ENCODE measurements at places on chromosomes 1 and 21.

DNA sequence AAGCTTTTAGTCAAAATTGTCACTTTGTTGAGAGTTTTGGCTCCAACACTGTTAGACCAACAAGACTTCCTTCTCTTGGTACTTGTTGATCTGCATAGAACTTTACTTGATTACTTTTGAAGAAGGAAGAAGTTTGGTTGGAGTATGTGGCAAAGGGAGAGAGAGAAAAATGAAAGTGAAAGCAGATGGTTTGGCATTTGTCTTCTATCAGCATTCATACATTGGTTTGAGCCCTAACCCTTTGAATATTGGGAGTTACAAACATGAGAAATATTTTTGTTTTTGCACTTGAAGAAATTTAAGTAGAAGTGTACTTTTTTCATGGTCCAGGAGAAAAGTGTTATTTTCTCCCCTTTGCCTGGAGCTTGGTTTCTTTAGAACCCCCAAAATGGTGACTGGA is 169.8 kb downstream of the ADGRL4 start:
- DNase-seq = no peak

- DNase-seq = no peak
Measured at GRCh38 chr1:10338611-10339010, 60.3 kb upstream of the PGD start.

- DNase-seq = no peak
Measured at GRCh38 chr1:2433196-2433595, 20.8 kb upstream of the PEX10 start.

GRCh38 chr1:24383381-24383940 is 30.1 kb downstream of the STPG1 start:
- DNase-seq = no peak

DNA sequence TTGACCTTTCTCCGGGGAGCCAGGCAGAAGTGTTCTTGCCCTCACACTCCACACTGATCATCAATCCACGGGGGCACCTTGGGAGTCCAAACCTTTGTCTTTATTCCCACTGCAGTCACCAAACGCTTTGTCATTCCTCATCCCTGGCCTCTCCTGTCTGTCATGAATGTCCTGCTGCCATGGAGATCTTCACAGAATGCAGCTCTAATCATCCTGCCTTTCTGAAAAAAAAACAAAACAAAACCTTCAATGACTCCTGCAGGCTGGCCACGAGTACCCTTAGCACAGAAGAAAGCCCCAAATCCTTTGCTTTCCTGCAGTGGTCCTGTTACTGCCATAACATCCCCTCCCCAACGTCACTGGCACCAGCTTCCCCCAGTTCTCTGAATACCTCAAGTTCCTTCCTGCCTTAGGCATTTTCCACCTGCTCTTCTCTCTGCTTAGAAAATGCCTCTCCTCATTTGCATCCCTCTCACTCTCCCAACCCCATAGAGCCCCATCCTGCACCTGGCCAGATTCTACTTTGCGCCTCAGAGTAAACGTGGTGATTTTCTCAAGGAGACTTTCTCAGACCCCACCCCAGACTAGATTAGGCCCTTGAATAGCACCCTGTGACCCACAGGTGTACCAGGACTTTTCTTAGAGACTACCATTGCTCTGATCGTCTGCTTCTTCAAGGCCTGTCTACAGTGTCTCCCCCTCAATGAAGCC is 131.2 kb downstream of the AK5 start:
- DNase-seq = no peak

DNA sequence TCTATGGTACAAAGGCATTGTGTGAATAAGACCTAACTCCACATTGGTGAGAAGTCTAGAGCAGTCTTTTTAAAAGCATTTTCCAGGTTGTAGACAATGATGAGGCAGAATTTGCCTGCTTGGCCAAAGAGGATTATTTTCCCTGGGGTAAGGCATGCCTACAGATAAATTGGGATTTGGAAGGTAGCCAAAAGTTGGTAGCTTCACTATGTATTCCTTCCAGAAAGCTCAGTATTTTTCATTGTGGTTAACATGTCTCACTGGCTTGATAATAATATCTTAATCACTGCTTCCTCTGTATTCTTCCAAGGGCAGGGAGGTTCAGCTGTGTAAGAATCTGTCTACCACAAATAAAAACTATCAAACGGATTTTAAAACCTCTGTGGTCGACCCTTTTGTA is 590.8 kb upstream of the PRMT6 start:
- no peak for DNase-seq

DNA sequence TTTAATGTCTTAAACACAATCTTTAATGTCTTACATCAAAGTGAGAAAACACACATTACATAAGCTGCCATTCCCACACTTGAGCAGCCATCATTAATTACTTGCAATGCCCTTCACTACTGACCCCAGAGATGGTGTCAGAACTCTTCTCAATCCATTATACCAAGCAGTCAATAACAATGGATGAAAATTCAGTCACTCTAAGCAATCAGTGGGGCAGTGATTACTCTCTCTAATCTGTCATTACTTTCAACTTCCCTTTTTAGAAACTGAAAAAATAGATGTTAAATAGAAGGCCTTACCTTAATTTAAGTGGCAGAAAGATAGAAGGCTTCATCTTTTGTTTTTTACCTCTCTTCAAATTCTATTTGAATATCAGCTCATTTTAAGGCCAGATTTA is 9.7 kb upstream of the FRRS1 start:
- no peak for DNase-seq

DNA sequence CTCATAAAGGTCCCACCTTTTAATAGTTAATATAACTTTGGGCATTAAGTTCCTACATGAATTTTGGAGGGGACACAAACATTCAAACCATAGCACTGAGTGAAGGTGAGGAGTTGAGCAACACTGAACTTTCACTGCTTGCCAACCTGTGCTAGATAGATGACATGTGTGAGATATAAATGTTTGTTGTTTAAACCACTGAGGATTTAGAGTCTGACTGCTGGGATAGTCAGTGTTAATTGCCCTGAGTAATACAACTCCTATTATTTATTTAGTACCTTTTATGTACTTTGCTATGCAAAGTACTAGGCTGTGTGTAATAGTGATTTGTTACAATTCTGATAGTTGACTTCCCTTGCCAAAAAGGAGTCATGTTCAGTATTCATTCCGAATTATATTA is 32.4 kb upstream of the SLC16A1 start:
- DNase-seq = no peak

- no peak for DNase-seq
Measured at GRCh38 chr1:28606771-28607170, 14.7 kb downstream of the RAB42 start.

- DNase-seq = no peak
Measured at GRCh38 chr1:246067432-246068216, 439.5 kb downstream of the SMYD3 start.

DNA sequence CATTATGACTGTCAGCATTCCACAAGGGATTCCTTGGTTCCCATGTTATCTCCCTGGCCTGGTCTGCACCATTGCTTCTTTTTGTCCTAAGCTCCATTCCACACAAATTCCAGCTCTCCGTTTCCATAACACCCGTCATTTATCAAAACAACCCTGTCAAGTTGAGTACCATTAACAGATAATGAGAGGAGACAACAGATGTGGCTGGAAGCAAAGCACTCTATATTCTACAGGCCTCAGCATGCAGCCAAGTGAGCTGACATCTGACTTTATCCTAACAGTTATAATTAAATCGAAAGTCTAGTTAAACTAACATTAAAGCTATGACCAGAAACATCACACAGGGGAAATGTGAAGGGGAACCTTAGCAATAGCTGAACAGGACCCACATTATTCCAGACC is 110.4 kb downstream of the RERE start:
- DNase-seq = no peak

GRCh38 chr1:17207046-17207445 is 2.1 kb downstream of the PADI1 start:
- DNase-seq = no peak

DNA sequence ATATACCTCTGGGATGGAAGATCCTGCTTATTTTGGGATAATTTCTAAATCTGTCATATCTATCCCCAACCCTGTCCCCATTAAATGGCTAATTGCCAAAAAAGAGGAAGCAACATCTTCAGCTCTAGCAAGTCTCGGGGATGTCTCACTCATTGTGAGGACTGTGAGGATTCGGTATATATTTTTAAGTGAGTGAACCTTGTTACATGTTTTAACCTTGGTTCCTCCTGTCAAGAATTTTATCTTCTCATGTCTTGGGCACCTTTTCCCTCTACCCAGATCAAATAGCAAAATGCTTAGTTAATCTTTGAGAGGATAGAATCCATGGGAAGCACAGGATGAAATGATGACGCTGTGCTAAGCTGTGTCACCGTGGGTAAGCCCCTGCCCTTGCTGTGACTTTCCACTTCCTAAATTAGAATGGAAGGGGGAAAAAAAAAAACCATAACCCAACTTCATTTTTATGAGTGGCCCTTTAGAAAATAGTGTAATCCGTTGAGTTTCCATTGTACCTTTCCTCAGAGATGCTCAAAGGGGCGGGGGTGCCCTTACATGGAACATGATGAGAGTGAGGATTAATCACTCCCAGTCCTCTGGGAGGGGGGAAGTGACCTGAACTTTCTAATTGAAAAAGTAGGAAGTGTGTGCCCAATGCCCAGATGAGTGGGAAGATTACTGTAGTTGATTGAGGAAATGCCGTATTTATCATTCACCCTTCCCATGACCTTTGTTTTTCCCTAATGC is 7.6 kb downstream of the ATP1A1 start:
- no peak for DNase-seq

- DNase-seq = no peak
Measured at GRCh38 chr1:86503406-86504136, 34.8 kb downstream of the CLCA1 start.

DNA sequence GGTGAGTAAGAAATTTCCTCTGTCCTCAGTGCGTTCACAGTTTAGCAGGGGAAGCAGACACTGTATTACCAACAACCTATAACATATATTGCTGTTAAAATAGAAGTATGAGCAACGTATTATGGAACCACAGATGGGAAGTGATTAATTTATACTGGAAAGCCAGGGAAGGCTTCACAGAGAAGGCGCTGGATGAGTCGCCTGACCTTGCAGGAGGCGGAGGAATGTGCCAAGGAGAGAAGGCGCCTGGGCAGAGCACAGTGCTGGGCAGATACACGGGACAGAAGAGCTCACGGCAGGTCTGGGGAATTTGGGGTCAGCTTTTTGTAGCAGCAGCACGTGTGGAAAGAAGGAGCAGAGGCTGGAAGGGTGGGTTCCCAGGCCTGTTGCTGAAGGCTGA is 116.3 kb downstream of the DHRS3 start:
- no peak for DNase-seq

- no peak for DNase-seq
Measured at GRCh38 chr1:22075718-22076117, 23.2 kb downstream of the CDC42 start.

- DNase-seq = no peak
Measured at GRCh38 chr1:29626726-29627125, 390.4 kb downstream of the PTPRU start.

GRCh38 chr1:43229826-43230780 is 39.7 kb upstream of the TMEM125 start:
- no peak for DNase-seq

GRCh38 chr1:86448670-86449069 is 20.1 kb upstream of the CLCA1 start:
- no peak for DNase-seq

DNA sequence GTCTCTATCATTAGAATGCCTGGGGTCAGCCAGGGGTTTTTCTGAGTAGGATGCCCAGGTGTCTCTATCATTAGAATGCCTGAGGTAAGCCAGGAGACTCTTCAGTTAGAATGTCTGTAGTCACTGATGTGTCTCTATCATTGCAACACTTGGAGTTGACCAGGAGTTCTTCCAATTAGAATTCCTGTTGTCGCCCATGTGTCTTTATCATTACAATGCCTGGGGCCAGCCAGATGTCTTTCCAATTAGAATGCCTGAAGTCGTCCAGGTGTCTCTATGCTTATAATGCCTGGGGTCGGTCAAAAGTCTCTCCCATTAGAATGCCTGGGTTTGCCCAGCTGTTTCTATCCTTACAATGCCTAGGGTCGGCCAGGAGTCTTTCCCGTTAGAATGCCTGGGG is 55.8 kb downstream of the RNF187 start:
- DNase-seq = no peak

- no peak for DNase-seq
Measured at GRCh38 chr1:184974837-184975115, 468 bp upstream of the NIBAN1 start.

- DNase-seq = peak; percentile 16
Measured at GRCh38 chr1:192579010-192579738, 3.6 kb downstream of the RGS1 start.

GRCh38 chr1:151238467-151238739 is 16.1 kb upstream of the PSMD4 start:
- DNase-seq = no peak

GRCh38 chr1:5477716-5478115 is 514.5 kb downstream of the NPHP4 start:
- no peak for DNase-seq

DNA sequence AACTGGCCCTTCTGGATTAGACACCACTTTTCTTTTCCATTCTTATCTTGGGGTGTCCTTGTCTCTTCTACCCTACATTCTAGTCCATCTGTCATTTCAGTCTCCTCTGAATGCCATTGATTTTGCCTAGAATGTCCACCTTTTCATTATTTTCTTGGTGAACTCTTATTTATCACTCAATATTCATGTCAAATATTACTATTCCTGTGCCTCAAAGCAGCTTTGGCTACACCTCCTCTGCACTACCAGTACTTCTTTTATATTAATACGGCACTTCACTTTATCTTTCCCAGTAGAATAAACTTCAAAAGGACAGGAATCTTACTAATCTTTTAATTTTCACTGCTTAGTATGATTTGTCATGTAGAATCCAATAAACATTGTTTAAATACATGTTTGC is 186.4 kb upstream of the DPYD start:
- DNase-seq = no peak

GRCh38 chr1:37974567-37974966 is 15.3 kb downstream of the SF3A3 start:
- no peak for DNase-seq

- no peak for DNase-seq
Measured at GRCh38 chr1:230147253-230148125, 80.5 kb downstream of the GALNT2 start.

- no peak for DNase-seq
Measured at GRCh38 chr1:76079475-76080227, 5.1 kb downstream of the ST6GALNAC3 start.

GRCh38 chr1:35186239-35186638 is 6.7 kb downstream of the SFPQ start:
- DNase-seq = no peak

GRCh38 chr1:223700942-223701637 is 11.2 kb upstream of the CAPN2 start:
- peak; percentile 29 for DNase-seq

DNA sequence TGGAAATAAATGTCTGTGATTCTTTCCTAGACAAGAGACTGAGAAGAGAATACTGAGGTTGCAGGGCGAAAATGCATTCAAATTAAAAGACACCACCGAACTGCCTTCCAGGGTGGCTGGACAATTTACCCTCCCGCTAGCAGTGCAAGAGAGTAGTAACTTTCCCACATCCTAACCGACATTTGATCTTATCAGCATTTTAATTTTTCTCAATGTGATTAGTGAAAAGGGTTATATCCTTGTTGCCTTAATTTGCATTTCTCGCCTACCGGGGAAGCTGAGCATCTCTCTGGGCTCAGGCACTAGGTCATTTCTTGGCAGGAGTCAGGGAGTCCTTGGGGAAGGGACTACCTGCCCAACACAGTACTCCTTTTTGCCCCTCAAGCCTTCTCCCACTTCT is 2.8 kb downstream of the TNFRSF8 start:
- DNase-seq = no peak
